CD4-positive, alpha-beta memory T cell (primary cell): ENCODE measurements at places on chromosomes 3 and 15. TPM values are rescaled to one million over a fixed set of nuclear protein-coding genes. Genes with fewer than 3 reads are reported as not detected.

The MB21D2 gene
- 3.5 TPM for total RNA-seq

DNA sequence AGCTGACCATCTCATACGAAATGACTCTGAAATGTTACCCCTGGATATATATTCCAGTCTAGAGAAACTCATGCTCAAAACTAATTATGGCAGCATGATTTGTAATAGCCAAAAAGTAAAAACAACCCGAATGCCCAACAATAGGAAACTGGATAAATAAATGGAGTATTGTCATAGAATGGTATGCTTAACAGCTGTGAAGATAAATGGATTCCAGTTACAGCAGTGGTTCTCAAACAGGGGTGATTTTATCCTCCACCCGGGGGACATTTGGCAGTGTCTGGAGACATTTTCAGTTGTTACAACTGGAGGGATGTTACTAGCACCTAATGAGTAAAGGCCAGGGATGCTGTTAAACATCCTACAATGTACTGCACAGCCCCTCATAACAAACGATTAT is 52.3 kb upstream of the PIAS1 start:
- H3K27me3 ChIP-seq, result no peaks in the 10 kb centered on the region
- no peak for DNase-seq
- no peaks in the 10 kb centered on the region for H3K4me1 ChIP-seq
- H3K4me3 ChIP-seq, result no peak overlapping the region
- H3K36me3 ChIP-seq, result no peaks in the 10 kb centered on the region
- H3K27ac ChIP-seq, result no peak overlapping the region

DNA sequence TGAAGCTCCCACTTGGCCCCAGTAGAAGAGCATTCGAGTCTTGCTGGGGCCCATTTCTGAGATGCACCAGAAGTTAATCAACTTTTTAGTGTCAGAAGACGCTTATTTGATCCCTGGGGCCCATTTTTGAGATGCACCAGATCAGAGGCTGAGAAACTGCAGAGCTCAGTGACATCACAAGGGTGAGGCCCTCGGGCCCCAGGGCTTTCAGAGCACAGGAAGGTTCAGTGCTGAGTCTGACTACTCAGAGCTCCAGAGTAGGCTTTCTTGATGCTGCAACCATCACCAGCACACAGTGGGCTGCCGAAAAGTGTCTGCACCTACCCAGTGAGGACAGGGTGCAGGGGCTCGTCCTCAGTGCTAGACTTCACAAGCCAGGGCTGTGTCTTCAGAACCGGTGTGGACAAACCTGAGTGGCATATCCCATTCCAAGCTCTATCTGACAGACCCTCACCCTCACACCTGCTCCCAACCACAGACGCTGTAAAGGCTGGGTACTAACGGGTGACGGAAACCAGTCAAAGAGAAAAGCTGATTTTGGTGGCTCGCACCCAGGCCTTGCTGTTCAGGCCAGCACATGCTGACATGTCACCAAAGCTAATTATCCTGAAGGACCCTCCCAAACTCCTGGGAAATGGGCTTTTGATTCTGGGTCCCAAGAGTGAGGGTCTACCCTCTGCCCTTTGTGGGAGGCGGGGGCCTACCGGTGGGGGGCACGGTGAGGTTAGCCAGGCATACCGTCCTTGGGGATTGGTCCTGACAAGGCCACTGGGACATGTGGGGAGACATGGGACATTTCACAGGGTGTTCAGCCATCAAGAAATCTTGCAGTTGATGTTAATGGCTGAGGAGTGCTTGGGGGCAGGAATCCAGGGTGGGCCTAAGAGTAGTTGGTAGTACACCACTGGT is 83.0 kb downstream of the PDCD6IP start:
- H3K27me3 ChIP-seq, result no peaks in the 10 kb centered on the region
- DNase-seq, result no peak
- no peak overlapping the region for H3K4me3 ChIP-seq
- H3K36me3 ChIP-seq, result no peaks in the 10 kb centered on the region
- no peak overlapping the region for H3K27ac ChIP-seq

DNA sequence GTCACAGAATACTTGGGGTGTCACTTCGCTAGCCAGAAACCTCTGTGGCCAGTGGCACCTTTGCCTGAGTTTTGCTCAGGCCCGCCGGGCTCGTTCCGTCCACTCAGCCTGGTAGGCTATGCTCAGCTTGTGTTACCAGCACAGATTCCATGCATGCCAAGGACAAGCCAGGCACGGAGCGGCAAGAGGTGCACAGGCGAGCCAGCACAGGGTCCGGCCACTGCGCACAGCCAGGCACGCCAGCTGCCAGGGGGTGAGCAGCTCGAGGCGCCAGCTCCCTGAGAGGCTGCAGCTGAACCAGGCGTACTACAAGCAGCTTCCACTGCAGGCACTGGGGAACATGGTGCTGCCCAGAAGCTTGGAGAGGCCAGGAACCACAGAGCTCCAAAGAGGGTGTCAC is 14.7 kb downstream of the PCYT1A start:
- peak overlapping the region; percentile 75 for H3K27ac ChIP-seq
- no peaks in the 10 kb centered on the region for H3K27me3 ChIP-seq
- H3K4me1 ChIP-seq, result peaks cover 28% of the 10 kb centered on the region
- DNase-seq, result no peak

- H3K27ac ChIP-seq, result no peak overlapping the region
- H3K27me3 ChIP-seq, result no peaks in the 10 kb centered on the region
- no peak for DNase-seq
- H3K36me3 ChIP-seq, result no peaks in the 10 kb centered on the region
Observed at GRCh38 chr3:190865419-190865818, 2.9 kb upstream of the GMNC start.

DNA sequence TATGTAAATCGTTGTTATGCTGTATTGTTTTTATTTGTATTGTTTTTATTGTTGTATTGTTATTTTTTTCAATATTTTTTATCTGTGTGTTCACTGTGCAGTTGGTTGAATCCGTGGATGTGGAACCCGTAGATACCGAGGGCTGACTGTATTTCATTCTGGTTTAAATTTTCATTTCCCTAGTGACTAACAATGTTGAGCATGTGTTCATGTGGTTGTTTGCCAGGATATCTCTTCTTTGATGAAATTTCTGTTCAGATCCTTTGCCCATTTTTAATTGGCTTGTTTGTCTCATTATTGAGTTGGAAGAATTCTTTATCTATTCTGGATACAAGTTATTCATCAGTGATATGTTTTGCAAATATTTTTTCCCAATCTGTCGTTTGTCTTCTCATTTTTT is 29.7 kb downstream of the STOML1 start:
- no peaks in the 10 kb centered on the region for H3K36me3 ChIP-seq
- no peak for DNase-seq
- H3K4me3 ChIP-seq, result no peak overlapping the region
- no peaks in the 10 kb centered on the region for H3K27me3 ChIP-seq

DNA sequence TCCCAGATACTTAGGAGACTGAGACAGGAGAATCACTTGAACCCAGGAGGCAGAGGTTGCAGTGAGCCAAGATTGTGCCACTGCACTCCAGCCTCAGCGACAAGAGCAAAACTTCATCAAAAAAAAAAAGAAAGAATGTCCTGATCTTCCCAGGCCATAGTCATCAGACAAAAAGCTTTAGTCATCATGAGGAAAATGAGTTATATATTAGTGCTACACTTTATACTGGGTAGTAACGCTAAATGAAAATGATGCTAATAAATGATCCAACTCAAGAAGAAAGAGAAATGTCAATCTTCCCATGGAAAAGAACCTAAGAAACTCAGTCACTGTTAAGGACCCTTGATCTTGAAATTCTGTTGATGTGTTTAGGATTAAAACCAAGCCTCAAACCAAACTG is 26.3 kb upstream of the TRIM59 start:
- H3K4me1 ChIP-seq, result no peaks in the 10 kb centered on the region
- DNase-seq, result no peak
- no peaks in the 10 kb centered on the region for H3K27me3 ChIP-seq
- no peak overlapping the region for H3K4me3 ChIP-seq
- H3K27ac ChIP-seq, result no peak overlapping the region

DNA sequence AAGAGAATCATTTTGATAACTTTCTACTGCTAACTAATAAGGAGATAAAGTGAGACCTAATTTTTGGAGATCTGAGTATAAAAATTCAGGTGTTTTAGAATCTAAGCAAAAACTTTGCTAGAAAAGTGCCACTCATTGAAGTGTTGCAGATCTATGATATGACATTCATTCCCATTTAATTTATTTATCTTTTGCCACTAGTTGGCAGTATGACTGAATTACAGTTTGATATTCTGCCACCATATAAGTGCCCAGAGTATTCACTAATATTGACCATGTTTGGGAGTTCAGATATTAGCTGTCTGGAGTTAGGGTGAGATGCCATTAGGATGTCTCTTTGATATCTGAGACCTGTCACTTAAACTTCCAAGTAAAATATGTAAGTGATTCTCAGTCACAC is 251.3 kb upstream of the GBE1 start:
- H3K4me1 ChIP-seq, result no peaks in the 10 kb centered on the region
- no peaks in the 10 kb centered on the region for H3K36me3 ChIP-seq
- H3K27me3 ChIP-seq, result no peaks in the 10 kb centered on the region
